ENCODE measurements at places on chromosomes 2 and 18.
A peak's percentile ranks its signal among the peaks of the same experiment; 100 is the strongest.

- peak; percentile 25 for DNase-seq
Observed at GRCh38 chr2:235551965-235552364, 58.1 kb downstream of the AGAP1 start.

DNA sequence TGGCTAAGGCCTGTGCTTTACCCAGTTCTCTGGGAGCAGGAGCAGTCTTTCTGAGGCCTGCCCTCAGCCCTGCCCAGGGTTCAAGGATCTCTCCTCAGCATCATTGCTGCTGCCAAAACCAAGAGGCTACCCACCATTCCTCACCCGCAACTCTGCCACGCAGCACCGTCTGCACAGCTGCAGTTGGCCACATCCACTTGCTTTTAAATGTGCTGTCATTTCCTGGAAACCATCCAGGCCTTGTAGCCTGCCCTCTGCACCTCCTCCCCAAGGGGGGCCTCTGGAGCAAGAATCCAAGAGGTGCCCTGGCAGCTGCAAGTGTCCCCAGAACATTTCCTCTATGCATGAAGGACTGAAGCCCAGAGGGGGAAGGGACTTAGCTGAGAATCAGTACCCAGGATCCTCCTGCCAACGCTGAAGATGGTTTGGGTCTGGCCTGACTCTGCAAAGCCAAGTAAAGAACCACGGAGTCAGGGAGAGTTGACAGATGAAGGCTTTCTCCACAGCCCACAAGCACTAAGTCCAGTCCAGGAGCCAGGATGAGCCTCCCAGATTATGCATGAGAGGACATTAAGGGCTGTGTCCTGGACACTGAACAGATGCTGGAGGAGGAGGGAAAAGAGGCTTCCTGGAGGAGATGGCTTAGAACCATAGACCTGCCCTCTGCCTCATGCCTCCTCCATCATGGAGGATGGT, 14.9 kb downstream of the EMX1 start:
- no peak for DNase-seq

- no peak for DNase-seq
Observed at GRCh38 chr2:194557993-194558392, 1099.0 kb upstream of the SLC39A10 start.

GRCh38 chr2:27446057-27446456, 3.9 kb downstream of the KRTCAP3 start:
- peak; percentile 91 for DNase-seq

DNA sequence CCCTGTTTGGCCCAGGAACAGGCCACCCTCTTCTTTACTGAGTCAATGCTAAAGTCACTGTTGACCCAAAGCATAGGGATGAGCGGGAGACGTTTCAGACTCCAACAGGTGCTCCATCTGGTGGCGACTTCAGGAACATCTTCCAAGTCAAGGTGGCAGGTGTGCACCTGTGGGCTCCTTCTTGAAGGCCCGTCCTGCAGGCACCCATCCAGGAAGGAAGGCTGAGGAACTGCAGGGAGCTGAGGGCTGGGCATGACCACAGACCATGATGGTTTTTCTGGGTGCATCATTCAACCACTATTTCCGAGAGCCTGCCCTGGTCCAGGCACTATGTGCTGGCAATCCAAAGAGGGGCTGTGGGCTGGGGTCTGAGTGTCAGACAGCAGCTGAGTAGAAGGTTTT, 142.8 kb downstream of the NDUFA10 start:
- DNase-seq, result peak; percentile 61

DNA sequence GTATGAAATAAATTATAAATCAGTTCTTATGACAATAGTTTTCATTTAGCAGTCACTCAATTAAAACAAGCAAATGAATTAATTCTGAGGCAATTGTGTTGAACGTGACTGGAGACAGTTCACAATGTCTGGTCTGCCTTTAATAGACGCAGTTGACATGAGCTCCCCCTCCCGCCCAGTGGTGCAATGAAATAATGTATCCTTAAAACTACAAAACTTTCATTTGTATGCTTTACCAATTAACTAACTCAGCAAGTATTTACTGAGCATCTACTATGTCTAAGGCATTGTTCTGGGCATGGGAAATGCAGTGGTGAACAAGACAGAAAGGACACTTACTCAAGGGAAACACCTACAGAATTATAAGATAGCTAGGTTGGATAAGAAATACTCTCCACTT, 3.5 kb upstream of the DSC2 start:
- no peak for DNase-seq

GRCh38 chr2:216687111-216687510, 8.2 kb downstream of the IGFBP5 start:
- DNase-seq, result no peak

GRCh38 chr18:24762511-24762910, 302.1 kb downstream of the HRH4 start:
- DNase-seq, result no peak

DNA sequence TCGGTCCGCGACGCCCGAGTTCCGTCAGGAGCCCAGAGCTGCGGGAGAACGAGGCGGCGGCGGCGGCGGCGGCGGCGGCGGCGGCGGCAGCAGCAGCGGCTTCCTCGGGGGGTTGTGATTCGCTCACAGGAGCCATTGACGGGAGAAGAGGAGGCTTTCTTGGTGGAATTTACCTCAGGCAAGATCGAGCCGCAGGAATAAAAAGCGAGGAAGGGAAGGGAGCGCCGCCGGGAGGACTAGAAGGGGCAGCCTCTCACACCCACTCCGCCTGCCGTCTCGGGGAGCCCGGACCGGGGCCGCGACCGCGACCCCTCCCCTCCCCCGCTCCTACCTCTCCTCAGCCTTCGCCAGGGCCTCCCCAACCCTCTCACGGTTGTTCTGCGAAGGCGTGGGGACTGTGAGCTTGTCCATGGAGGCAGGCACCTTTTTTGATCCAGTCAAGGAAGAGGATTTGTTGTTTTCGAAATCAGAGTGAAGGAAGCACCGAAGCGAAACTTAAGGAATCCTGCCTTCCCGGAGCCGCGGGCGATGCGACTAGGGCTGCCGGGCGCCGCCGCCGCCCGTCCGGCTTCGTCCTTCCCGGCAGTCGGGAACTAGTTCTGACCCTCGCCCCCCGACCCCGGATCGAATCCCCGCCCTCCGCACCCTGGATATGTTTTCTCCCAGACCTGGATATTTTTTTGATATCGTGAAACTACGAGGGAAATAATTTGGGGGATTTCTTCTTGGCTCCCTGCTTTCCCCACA, 506 bp downstream of the BMPR2 start:
- DNase-seq, result no peak

DNA sequence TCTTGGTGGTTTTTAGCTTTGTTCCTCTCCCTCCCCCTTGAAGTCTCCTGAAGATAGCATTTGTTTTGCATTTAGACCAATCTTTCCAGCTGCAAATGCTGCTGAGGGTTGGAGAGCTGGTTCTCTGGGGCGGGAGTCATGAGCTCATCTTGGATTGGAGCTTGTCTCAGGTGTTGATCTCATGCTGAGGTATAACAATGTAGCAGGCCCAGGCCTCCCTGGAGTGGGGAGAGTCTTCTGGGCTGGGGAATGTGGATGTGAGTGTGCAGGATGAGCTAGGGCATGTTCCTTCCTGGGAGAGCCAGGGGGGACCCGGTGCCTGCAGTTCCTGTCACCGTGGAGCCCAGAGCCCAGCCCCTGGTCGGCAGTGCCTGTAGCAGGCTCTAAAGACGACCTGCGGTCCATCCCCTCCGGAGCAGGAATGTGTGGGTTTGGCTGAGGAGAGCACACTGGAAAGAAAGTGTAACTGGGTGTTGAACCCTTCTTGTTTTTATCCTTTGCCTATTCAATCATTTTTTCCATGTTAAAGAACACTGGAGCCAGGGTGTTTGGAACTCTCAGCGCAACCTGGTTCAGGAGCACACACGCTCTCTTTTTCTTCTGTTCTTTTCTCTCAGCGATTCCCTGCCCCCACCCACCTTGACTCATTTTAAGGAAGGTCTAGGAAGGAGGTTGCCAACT, 2.7 kb downstream of the ZNF532 start:
- DNase-seq, result no peak

DNA sequence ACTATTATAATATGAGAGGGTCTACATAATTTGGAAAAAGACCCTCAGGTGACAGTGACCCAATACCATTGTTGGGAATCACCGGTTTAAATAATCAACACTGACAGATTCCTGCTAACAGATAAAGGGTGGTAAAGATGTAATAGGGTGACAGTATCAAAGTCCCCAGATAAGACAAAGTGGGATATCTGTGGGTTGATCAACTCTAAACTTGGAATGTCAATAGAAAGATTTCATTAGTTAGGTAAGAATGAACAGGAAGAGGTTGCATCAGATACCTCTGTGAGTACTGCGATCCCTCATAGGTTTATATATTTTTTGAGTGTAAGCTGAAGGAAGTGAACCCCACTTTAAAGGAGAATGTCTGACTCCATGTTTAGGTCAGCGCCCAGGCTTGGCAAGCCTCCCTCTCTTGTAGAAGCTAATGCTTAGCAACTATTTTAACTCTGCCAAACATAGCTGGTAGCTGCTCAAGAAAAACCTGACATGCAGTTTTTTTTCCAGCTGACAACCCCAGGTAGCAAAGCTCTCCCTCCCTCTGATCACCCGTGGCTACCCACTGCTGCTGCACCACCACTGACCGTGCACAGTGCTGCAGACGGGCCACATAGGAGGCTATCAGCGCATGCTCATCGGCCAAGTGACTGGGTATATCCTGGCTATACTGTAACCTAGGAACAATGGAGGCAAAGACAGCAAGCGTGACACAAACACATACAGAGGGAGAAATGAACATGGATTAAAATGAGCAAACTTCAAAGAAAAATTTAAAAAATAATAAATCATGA, 113.3 kb upstream of the DNMT3A start:
- DNase-seq, result no peak

- peak; percentile 31 for DNase-seq
Observed at GRCh38 chr2:41847744-41848441, 199.9 kb upstream of the PKDCC start.

GRCh38 chr2:231615058-231615671, 22.5 kb downstream of the TEX44 start:
- no peak for DNase-seq

DNA sequence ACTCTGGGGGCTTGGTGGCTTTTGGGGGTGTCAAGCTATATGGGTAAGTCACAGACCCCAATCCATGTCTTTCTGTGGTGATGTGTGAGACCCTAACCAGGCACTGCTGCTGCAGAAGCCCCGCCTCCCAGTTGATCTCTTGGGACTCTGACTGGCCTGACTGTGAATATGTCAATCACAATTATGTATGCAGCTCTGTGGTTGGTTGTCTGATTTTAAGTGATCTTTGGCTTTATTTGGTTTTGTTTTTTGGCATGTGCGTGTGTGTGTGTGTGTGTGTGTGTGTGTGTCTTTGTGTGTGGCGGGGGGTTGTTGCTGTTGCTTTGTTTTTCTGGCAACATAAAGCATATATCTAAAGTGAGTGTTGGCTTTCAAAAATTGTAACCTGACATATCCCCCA, 78.5 kb upstream of the GLS start:
- no peak for DNase-seq

GRCh38 chr2:20595439-20596192, 55.3 kb downstream of the HS1BP3 start:
- DNase-seq, result no peak

- DNase-seq, result no peak
Observed at GRCh38 chr2:176079285-176079830, 4.4 kb downstream of the EVX2 start.

DNA sequence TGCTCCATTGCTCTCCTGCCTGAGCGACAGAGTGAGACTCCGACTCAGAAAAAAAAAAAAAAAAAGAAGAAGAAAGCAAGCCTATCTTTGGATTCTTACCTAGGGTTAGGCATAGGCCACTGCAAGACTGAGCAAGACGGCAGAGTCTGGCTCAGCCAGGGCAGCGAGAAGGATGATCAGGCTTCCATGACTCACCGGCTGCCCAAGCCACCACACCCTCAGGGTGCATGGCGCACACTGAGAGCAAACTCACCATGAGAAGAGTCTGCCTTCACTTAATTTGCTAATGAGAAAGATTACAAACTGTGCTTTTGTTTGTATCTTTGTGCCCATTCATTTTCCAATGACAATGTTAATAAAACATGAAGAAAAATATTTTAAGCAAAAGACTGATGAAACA, 8.2 kb downstream of the FAM110C start:
- DNase-seq, result no peak

DNA sequence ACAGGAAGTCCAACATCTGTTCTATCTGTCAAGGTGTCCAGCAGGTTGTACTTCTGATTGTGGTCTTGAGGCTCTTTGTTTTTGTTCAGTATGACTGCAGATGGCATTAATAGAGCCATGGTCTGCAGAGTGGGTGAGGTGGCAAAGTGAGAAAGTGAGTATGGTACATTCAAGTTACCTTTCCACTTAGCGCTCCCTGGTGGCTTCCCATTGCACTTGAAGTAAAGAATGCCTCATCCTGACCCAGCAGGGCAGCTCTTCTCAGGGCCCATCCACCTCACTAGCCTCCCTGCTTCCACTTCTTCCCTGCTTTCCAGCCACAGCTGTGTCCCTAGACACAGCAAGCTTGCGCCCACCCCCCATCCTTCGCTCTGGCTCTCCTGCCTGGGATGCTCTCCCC, 148.0 kb upstream of the ALPP start:
- no peak for DNase-seq

DNA sequence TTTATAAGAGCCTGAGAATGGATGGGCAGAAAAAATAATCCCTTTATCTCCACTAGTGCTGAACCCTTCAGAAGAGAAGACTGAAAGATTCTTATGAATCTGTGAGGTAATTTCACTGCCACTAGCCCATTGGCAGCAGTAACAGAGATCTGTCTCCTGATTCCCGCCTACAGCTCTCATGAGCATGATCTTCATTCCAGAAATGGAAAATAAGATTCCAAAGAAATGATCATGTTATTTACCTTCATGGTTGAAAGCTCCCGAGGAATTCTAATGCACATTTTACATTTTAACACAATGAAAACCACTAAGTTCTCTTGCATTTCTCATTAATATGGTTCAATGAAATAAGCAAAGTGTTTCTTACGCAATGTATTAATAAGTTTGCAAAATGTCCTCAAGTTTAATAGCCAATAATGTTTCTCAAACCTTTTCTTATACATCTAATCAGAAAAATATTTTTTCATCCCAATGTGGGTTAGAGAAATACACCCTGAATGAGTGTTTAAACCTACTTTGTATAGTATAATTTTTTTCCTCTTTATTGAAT, 905.6 kb downstream of the TMEM182 start:
- no peak for DNase-seq

GRCh38 chr2:238401551-238401950, 25.2 kb upstream of the ASB1 start:
- DNase-seq, result no peak

- DNase-seq, result no peak
Observed at GRCh38 chr2:37573451-37574388, 97.7 kb downstream of the CDC42EP3 start.

GRCh38 chr2:170721678-170722077, 6.5 kb downstream of the SP5 start:
- no peak for DNase-seq

DNA sequence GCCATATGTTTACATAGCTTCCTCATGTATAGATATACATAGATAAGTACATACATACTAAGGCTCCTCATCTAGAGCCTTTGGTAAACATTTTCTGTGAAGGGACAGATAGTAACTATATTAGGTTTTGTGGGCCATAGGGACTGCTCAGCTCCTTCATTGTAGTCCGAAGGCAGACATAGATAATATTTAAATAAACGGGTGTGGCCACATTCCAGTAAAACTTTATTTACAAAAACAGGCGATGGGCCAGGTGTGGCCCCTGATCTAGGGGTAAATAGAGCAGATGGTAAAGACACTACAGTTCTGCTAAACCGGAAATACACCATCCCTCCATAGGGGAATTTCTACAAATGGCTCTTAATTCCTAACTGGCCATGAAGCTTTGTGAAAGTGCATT, 7.3 kb downstream of the COQ10B start:
- no peak for DNase-seq
